HFFc6 (cell line): ENCODE measurements at places on chromosomes 3 and 15.

- no peak for DNase-seq
Observed at GRCh38 chr15:70633103-70633831, 130.1 kb downstream of the UACA start.

DNA sequence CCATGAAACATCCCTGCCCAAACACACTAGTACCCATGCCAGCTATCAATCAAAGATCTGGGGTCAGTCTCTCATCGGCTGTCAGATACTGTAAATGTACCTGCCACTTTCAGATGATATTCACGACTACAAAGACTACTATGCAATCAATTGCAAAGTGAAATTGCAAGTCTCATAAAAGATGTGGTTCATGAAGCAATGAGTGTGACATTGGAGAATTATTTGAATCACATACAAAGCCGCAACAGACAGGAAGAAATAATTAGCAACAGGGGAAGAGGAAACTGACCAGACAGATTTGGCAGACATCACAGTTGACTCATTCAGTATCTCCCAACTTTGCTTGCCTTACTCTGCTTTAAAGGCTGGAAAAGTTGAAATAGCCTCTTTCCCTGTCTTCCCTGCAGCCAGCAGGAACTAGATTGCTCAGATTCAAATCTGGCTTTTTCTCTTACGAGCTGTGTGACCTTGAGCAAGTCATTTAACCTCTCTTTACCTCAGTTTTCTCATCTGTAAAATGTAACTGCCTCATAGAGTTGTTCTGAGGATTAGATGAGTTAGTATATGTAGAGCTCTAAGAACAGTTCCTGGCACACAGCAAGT is 95.7 kb upstream of the C3orf80 start:
- peak; percentile 95 for DNase-seq

DNA sequence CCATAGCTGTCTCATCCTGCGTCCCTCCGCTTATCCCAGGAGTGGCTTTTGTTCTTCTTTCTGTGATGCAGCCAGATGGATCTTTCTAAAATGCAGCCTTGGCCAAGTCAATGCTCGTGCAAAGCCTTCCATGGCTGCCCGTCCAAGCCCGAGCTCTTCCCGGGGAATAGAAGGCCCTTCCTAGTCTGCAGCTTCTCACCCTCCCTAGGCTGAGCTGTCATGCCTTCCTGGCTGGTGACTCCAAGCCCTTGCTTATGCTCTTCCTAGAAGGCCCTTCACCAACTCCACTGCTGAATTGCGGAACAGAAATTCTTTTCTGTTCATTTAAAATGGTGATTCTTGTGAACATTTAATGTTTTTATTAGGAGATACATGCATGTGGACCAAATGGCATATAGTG is 95.9 kb downstream of the SMAD6 start:
- DNase-seq = no peak

GRCh38 chr15:33398555-33398954 is 87.8 kb downstream of the RYR3 start:
- no peak for DNase-seq

- DNase-seq = no peak
Observed at GRCh38 chr3:10006762-10007090, 19.5 kb upstream of the FANCD2 start.

DNA sequence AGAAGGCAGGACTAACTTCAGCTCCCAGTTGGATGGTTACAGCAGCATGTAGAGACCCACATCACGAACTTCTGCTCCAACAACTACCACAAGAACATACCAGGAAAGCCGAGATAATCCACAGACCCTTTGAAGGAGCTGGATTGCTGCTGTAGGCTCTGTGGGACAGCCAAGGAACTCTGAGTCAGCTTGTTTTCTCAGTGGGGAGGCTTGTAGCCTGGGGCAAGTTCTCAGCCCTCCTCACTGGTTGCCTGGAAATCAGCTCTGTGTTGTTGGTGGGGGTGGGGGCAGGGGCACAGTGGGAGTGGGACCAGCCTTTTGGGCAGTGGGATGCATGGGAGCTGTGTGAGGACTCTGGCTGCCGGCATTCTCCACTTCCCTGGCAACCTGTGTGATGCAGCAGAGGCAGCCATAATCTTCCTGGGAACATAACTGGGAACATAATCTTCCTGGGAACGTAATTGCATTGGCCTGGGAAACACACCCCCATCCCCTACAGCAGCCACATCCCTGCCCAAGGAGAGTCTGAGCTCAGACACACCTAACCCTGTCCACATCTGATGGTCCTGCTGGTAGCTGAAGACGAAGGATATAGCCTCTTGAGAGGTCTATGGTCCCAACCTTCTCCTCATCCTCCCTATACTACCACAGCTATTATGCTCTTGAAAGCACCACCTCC is 153.1 kb downstream of the PEAK1 start:
- DNase-seq = peak; percentile 92

DNA sequence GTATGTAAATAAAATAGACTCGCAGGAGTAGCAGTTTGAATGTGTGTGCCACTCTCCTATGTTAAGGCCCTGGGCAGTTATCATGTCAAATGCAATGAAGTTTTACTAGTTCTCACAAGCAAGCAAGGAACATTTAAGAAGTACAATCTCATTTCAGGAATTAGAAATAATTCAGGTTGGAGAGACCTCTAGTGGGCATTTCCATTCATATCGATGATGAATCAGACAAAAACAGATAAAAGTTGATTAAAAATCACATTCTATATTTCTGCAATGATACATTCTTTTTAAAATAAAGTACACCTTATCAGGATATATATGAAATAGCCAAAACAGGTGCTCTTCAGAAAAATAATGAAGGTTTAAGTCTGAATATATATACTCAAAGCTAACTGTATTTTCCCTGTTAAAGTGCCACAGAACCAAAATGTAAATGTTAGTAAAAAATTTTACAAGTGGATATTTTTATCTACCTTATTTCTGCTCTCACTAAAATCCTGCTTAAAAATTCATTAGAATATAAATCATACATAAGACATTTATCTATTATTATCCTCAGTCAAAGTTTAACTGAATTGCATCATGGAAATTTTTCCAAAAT is 492.4 kb upstream of the FRG2C start:
- peak; percentile 4 for DNase-seq

DNA sequence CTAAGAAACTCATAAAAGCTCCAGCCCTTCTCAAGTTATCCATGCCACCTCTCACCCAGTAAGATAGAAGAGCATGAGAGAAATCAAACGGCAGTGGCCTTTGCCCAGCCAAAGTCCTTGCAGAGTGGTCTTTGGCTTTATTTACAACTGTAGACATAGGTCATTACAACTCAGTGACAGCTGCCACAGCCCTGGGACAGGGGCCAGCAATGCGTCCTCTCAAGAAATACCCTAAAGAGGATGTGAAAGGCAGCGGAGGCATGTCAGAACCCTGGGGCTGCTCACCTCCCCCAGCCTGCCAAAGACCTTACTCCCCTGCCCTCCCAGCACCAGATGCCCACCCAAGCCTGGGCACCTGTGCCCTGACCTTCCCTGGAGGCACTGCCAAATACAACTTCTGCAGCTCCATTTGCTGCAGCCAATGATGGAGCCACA is 6.3 kb downstream of the ACAA1 start:
- no peak for DNase-seq

DNA sequence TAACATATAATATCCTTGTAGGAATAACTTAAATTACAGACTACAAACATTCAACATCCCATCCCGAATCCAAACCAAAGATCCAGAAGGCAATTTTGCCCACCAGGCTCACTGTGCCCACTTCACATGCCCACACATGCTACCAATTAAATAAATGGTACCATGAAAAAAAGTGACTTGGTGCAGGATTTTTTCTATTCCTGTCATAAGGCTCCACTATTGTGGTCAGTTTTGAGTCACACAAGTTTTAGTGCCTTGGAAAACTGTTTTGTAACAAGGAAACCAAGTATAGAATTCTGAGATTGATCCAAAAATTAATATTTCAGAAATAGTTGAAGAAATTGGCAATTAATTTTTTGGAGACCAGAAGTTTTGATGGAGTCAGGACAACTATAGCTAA is 470.1 kb upstream of the THBS1 start:
- DNase-seq = no peak

GRCh38 chr15:37981775-37982174 is 47.3 kb downstream of the TMCO5A start:
- DNase-seq = peak; percentile 55
